Suppressor macrophage treated with lipopolysaccharide for 1 hour (primary cell): ENCODE measurements at places on chromosomes 3 and 15.

GRCh38 chr15:55859681-55860080, 116.7 kb upstream of the PRTG start:
- no peak for DNase-seq

GRCh38 chr15:50968353-50968752, 59.9 kb downstream of the AP4E1 start:
- DNase-seq = no peak

- DNase-seq = peak; percentile 43
Observed at GRCh38 chr3:126912027-126912422, 70.9 kb upstream of the PLXNA1 start.

DNA sequence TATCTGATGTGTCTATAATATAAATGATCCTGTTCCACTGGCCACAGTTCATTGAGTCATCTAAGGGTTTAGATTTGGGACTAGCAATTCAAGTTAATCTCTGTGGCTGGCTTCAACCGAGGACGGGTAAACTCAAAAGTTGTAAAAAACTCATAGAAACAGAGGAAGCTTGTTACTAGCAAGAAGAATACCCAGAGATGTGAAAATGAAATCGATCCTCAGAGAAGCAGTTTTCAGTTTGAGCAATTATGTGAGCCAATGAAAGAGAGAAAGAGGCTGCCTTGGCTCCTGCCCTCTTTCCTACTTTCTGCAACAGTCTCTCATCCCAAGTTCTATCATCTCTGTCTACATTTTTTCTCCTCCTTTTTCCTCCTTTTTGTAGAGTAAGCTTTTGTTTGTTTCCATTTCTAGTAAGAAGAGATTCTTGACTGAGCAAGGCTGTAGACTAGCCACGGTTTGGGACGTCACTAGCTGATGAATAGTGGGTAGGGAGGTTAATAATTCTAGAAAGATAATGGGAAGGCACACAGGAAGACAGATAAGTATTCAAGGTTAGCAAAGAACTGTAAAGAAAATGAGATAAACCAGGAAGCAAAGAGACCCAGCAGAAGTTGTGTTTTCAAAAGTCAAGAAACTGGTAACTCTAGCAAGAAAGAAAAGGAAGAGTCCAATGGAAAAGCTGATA, 298.9 kb upstream of the NR2F2 start:
- no peak for DNase-seq

- DNase-seq = peak; percentile 9
Observed at GRCh38 chr3:27990324-27990723, 251.1 kb upstream of the CMC1 start.

DNA sequence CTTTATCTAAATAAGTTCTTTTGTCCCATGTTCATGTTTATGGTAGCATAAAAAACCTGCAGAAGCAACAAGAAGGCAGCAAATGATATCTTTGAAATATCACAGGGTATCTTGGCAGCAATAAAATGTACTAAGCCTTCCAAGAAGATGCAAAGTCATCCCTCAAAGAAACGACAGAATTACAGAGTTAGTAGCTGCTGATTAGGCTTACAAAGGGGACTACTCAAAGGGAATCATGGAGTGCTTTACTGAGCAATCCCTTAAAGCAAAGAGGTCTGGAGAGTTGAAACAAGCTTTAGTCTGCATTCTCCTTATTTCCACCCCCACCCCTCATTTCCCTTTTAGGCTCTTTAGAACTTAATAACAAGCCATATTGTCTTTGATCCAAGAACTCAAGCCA, 935.0 kb downstream of the SQOR start:
- no peak for DNase-seq

DNA sequence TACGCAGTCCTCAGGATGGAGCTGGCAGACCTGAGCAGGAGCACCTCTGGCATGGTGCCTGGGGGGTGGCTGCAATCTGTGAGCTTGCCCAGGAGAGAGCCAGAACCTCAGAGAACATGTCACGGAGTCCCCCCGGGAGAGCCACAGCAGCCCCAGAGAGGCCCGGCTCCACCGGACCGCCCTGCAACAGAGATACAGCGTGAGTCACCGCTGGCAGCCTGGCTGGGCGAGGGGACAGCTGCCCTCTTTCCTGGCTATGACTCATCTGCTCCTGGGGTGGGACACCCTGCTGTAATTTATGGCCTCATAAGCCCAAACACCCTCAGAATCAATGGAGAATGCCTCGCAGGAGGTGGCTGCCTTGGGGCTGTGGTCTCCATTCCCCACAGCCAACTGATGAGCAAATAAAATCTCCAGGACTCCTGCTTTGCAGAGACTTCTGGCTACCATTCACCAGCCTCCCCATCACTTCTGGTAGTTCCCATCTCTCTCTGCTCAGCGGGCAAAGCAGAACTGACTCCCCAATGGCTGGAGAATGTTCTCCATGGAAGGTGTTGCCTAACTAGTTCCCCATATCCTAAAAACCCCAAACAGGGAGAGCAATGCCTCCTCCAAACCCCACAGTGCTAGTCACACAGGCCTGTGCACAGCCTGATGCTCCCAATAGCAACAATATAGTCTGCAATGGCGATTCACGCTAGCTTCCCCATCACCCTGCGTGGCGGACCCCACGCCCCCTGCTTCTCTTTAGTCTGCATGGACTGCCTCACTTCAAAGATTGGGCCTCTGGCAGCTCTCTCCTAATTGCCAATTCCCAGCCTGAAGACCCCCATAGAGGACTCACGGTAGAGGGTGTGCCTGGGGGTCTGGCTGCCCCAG, 21.6 kb downstream of the ACSBG1 start:
- DNase-seq = peak; percentile 21
